ENCODE measurements at places on chromosomes 2 and 18.

DNA sequence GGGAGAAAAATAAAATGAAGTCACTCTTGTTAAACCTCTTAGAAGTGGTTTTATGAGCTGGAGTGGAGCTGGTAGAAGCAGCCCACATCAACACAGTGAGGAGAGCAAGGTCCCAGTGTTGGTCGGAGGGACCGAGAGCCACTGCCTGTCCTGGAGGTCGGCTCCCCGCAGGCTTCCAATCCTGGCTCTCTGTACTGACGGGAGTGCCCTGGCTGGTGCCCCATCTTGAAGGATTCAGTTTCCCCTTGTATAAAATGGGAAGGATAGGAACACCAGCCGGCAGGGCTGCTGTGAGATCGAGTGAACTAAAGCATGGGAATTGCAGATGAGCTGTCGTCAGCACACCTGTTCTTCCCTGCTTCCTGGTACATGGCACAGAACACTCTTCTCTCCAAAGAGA lies 104.3 kb upstream of the ID2 start:
- no peak for DNase-seq

DNA sequence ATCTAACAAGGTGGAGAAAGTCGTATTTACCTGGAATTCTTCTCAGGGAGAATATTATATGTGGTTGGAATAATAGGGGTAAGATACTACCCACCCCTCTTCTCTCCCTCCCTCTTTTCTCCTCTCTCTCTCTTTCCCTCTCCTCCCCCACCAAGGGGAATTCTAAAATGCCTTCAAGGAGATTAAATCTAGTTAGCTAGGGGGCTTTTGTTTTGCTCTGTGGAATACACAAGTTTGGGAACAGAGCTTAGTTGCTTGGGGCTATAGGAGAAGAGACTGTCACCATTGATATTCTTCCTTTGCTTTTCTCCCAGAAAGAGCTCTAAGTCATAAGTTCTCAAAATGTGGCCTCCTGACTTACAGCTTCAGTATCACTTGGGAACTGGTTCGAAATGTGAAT lies 34.5 kb downstream of the TAF1B start:
- no peak for DNase-seq

DNA sequence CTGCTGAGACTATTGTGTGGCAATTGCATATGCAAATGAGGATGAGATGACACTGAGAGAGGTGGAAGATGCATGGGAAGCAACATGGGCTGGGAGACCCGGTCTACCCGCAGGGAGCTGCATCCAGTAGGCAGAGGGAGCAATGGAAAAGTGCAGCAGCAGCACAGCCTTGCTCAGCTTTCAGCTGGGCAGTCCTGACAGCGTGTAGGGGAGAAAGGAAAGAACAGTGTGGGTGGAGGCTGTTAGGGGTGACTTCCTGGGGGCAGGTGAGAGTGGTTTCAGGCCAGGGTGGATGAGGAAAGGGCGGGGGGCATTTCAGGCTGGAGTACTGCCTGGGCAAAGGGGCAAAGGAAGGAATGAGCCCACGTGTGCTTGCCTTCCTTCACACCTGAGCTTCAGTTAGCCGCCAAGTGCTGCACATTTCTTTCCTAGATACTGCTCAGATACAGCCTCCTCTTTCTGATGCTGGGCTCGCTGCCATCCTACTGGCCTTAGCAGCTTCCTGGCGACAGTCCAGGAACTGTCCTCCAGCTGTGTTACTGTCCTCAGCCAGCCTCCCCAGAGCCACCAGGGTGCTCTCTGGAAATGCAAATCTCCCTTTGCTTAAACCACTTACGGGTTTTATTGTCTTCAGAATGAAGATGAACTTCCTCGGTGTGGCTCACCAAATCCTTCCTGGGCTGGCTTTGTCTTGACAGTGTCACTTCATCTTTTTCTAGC lies 276.3 kb downstream of the TSN start:
- DNase-seq: no peak

DNA sequence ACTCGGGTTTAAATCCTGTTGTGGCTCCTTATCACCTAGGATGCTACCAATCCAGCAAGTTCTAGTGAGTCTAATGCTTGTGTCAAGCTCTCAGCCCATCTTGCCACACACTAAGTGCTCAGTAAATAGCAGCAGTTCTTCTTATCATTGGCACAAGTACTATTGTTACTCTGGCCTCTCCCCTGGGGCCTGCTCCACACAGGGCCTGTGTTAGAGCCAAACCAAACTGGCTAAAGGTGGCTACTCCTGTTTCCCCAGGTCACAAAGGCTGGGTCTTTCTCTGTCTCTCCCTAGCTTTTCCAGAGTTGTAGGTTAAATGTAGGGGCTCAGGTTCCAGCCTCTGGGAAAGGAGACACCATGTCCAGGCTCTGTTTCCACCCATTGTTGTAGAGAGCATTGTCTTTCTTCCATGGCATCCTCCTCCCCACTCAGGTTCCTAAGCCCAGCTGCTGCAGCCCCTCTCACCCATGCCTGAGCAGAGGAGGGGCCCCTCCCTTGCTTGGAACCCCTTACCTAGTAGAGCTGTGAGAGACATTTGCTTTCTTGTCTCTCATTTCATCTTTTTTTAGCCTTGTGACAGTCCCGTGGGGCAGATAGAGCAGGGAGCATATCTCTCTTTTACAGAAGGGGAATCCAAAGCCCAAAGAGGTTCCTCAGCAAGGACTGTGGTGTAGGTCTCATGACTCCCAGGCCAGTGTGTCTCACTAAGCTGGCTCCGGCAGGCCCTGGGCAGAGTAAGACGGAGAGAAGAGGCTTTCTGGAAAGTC lies 56.4 kb upstream of the OTOF start:
- no peak for DNase-seq

DNA sequence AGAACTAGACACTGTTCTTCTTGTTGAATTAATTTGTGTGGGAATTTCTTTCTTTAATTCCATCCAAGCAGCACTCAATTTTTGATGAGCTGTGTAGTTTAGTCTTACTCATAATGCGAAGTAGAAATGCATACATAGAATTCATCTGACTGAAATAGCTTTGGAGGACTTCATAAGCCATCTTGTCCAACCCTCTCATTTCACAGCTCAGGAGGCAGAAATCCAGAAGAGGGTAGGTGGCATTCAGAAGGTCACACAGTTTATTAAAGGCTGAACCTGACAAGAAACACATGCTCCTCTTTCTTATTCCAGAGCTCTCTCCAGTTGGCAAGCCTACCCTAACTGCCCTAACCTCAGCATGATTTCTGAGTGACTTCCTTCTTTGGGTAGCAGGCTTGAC lies 169.2 kb upstream of the NOSTRIN start:
- no peak for DNase-seq

DNA sequence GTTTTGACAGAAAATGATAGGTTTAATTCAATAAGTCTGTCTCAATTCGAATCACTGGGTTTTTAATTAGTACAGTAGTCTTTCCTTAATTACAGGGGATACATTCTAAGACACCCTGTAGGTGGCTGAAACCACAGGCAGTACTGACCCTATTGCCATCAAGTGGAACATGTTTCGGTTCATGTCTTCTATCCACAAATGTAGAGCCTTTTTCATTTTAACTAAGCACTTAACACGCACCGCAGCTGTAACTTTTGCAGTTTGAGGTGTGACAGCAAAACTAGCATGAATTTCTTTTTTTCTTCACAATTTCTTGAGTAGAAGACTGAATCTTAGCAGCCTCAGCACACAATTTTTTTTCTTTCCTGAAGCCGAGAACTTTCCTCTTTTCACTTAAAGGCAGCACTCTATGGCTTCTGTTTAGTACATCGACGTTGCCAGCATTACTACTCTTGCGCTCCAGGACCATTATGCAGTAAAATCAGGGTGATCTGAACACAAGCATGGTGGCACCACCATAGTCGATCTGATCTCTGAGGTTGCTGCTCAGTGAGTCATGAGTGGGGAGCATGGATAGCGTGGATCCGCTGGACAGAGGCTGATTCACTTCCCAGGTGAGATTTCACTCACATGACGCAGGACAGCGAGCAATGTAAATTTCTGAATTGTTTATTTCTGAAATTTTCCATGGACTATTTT lies 805.1 kb downstream of the RNF144A start:
- DNase-seq: no peak

DNA sequence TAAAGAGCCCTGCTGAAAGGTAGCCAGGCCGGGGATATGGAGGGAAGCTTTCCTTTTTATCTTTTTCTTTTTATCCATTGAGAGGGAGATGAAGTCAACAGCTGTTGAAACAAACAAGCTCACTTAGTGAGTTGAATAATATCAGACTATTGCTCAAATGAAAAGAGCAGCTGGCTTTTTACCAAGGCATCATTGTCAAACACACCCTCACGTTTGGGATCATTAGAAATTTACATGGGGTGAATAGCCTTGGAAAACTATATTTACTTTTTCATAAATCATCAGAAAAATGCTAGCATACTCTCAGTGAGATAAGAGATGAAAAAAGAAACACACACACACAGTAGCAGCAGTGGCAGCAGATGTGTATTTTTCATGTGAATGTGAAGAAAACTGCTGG lies 71.5 kb upstream of the HNMT start:
- no peak for DNase-seq

- no peak for DNase-seq
Observed at GRCh38 chr2:173872714-173873113, 92.5 kb downstream of the SP3 start.

GRCh38 chr2:102336502-102336945 lies 19.1 kb upstream of the IL18R1 start:
- no peak for DNase-seq

GRCh38 chr2:221570321-221570935 lies 1.7 kb downstream of the EPHA4 start:
- DNase-seq: no peak

DNA sequence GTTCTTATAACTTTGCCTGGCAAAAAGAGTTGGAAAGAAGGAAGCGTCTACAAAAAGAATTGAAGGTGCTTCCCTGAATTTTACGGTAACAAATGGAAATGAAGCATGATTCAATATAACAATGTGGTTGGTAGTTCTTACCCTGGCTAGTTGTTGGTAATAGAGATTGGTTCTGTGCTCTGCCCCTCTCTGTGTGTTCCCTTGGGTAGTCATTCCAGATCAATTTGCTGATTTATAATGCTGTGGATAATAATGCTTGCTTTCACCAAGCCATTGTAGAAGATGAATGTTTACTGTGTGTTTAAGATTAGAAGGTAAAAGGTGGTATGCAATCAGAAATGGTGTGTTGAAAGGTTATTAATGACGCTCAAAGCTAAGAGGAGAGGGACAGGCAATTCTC lies 577.8 kb upstream of the NXPH2 start:
- no peak for DNase-seq

GRCh38 chr2:173264603-173265366 lies 89.9 kb upstream of the CDCA7 start:
- DNase-seq: no peak

DNA sequence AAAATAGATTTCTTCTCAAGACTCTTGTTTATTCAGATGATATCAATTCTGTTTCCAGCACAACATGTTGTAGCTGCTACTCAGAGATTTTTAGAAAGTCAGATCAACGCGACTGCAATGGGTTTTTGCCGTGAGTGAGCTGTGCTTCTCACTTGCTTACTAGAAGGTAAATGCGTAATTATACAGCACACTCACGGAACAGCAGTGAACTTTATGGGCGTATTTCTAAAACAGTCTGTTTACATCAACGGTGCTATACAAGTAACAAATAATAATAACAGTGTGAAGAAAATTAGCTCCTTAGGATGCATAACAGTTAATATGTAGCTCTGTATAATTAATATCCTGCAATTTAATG lies 533.6 kb downstream of the RNF144A start:
- DNase-seq: no peak

GRCh38 chr2:215654148-215654819 lies 218.4 kb upstream of the FN1 start:
- DNase-seq: no peak

DNA sequence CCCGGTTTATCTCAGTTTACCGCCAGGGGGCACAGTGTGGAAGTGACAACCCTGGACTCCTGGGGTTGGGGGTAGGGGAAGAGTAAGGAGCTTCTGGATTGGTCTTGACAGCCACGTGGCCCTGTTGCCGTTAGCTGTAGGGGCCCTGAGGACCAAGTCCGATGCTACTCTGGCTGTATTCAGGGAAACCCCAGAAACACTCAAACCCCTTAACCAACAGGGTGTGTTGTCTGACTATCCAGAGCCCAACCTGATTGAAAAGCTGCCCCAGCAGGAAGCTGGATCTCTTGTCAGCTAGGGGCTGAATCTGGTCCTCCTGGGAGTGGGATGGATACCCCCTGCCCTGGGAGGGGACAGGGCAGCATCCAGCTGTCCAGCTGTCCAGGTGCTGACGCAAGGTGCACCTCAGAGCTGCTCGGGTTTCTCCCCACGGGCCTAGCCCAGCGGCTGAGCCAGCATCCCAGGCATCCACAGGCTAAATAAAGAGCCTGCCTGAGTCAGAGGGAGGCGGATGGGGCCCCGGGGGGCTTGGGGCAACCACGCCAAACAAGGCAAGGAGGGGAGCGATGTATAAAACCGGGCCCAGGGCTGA lies 3.1 kb upstream of the GMPPA start:
- DNase-seq: no peak

DNA sequence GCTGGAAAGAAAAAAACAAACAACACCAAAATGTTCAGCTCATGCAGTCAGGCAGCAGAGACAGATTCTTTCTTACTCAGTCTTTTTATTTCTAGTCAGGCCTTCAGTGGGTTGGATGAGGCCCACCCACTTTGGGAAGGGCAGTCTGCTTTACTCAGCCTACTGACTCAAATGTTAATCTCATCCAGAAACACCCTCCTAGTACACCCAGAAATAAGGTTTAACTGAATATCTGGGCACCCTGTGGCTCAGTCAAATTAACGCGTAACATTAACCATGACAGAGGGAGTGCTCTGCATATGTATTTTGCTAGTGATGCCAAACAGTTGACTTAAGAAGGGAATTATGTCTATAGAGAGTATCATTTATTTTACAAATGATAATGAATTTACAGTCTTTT lies 401.6 kb downstream of the PARD3B start:
- no peak for DNase-seq

DNA sequence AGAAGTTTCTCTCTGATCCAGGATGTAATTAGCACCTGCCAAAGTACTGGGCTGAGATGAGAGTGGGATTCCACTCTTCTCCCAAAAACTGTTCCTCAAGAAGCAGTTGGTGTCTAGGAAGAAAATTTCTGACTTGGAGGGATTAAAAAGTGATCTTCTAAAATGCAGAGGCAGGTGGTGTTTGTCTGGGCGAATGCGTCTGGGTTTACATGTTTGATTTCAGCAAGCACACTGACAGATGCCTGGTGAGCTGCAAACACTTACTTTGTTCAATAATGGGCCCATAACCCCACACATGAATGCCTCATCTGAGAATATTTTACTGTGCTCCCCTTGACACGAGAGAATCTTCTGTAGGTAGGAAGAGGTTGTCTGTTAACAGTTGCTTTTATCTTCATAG lies 24.3 kb upstream of the KCNF1 start:
- DNase-seq: no peak

- no peak for DNase-seq
Observed at GRCh38 chr2:231222318-231223000, 24.0 kb downstream of the ARMC9 start.

- DNase-seq: no peak
Observed at GRCh38 chr2:123061534-123061933, 963.6 kb upstream of the CNTNAP5 start.

- DNase-seq: no peak
Observed at GRCh38 chr18:59062643-59063006, 77.1 kb upstream of the SEC11C start.

Data from amygdala (tissue), 56 donors.